B cell (primary cell): ENCODE measurements at places on chromosomes 12 and 14. TPM values are rescaled to one million over a fixed set of nuclear protein-coding genes. Genes with fewer than 3 reads are reported as not detected.

The ANO6 gene
- 18.7 and 19.5 TPM in 2 replicates for total RNA-seq

- no peak overlapping the region for H3K4me3 ChIP-seq
- no peak for DNase-seq
- no peaks in the 10 kb centered on the region for H3K27me3 ChIP-seq
- no peaks in the 10 kb centered on the region for H3K36me3 ChIP-seq
- H3K4me1 ChIP-seq: no peaks in the 10 kb centered on the region
- no peak overlapping the region for H3K27ac ChIP-seq
These were observed 553.1 kb downstream of the DIO2 start for GRCh38 chr14:79658221-79658620.

DNA sequence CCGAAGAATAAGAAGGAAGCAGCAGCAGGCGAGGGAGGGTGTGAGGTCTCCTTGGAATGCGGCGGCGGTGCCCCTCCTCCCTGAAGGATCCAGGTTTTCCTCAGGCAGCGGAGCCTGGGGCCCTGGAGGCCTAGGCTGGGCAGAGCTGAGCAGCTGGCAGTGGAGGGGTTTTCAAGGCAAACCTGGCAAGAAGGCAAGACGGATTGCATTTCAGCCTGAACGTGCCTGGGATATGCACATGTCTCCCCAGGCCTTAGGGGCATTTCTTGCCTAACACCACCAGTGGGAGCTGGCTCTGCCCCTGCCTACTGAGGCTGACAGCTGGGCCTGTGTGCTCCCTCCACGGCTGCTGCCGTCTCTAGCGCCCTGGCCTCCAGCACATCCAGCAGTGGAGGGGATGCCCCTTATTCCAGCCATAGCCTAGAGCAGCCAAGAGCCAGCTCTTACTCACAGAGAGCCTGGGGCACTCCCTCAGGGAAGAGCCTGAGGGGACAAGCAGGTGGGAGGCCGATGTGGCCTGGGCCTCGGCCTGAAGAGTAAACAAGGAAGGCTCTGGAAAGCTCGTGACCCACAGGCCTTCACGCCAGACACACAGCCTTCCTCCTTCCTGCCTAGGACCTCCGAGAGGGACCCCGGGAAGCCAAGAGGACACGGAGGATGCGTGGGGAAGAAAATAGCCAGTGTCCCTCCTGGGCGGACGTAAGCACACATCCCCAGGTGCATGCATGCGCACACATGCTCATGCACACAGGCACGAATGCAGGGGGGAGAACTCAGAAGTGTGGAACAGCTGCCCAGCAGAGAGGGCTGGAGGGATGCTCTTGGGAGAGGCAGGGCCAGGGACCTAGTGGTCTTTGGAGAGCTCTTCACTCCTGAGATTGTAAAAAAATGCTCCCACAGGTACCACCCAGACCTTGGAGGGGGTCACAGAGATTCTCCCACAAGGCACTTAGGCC lies 23.0 kb upstream of the EIF2B2 start:
- H3K27ac ChIP-seq: no peak overlapping the region
- DNase-seq: no peak

The ERP27 gene
- total RNA-seq: 9.0 and 12.4 TPM in 2 replicates

The LRIG3 gene
- total RNA-seq: not detected in 2 replicates

GRCh38 chr14:80388980-80389711 lies 177.8 kb upstream of the DIO2 start:
- no peak overlapping the region for H3K4me3 ChIP-seq
- no peaks in the 10 kb centered on the region for H3K36me3 ChIP-seq
- no peak for DNase-seq
- H3K27me3 ChIP-seq: no peaks in the 10 kb centered on the region

The NPFF gene
- total RNA-seq: not detected in 2 replicates

DNA sequence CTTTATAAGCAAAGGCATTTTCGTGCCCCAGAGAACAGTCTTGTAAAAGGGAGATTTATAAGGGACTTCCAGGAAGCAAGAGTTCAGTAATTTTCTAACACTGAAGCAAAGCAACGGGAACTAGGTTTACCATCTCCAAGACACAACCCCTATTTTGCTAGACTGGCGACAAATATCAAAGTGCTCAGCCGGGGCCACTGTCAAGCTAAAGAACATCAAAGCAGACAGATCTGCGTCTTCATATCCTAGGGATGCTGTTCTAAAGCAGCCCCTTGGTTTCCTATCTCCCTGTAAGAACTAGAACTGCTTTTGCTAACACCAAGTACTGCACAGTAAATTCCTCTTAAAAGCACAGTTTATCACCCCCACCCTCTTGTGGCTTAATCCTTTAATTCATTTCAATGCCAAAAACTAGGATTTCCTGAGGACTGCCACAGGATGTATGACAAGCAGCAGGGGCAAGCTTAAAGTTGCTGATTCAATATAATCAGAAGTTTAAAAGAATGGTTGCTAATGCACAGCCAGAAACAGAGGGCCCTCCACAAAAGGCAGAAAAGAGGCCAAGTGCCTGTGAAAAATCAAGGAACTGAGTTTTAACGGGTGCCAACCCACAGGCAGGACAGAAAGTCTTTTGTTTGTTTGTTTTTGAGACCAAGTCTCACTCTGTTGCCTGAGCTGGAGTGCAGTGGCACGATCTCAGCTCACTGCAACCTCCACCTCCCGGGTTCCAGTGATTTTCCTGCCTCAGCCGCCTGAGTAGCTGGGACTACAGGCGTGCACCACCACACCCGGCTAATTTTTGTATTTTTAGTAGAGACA lies 44.0 kb upstream of the ISM2 start:
- no peaks in the 10 kb centered on the region for H3K27me3 ChIP-seq
- peak overlapping the region; percentile 81 for H3K27ac ChIP-seq
- peaks cover 29% of the 10 kb centered on the region for H3K4me1 ChIP-seq

DNA sequence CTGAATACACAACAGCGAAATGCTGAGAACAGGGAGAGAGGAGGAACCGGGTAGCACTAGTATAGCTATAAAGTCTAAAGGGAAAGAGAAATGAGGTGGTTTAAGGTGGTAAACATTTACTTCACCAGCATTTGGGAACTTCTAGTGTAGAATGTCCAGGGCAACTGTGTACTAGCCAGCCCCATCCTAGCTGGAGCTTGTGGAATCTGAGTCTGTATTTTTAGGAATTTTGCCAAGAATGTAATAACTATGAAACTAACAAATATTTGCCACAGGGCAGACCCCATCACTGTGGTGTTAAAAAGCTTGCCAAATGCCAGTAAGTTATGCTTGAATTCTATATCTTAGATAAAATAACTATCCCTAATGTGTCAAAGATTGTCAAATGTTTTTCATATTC lies 398.9 kb upstream of the MIS18BP1 start:
- H3K27me3 ChIP-seq: no peaks in the 10 kb centered on the region
- no peak overlapping the region for H3K4me3 ChIP-seq
- no peaks in the 10 kb centered on the region for H3K36me3 ChIP-seq
- no peak for DNase-seq
- H3K27ac ChIP-seq: no peak overlapping the region
- H3K4me1 ChIP-seq: no peaks in the 10 kb centered on the region

- no peaks in the 10 kb centered on the region for H3K36me3 ChIP-seq
- DNase-seq: no peak
- no peak overlapping the region for H3K27ac ChIP-seq
These were observed 154.5 kb downstream of the ZFP36L1 start for GRCh38 chr14:68638141-68638999.

DNA sequence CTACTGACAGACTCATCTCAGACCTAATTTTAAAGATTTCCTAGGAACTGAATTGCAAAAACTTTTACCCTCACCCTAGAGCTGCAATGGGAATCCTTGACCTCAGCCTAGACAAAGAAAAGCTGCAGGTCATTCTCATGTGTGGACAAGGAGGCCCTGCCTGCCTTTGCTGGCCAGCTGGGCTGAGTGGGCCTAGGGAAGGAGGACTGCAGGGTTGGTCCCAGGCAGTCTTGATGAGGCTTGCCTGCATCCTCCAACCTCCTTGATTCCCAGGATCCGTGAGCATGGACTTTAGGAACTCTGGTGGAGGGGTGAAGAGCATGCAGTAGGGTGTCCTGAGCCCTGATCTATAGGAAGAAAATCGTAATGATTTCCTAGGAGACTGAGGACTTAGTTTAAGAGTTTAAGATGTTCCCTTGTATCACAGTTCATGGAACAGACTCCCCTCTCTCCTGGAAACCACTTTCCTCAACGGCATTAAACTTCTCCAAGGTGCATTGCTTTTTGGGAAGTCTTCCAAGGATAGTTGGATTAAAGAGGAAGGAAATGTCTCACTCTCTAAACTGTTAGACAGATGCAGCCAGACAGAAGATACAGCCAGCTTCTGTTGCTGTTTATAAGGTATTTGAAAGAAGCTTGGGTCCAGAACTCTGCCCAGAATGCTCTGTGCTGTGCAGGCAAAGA lies 55.4 kb upstream of the DDX11 start:
- H3K27me3 ChIP-seq: no peaks in the 10 kb centered on the region
- no peaks in the 10 kb centered on the region for H3K4me1 ChIP-seq
- no peak overlapping the region for H3K4me3 ChIP-seq
- DNase-seq: no peak

- H3K4me3 ChIP-seq: no peak overlapping the region
- DNase-seq: no peak
- no peak overlapping the region for H3K27ac ChIP-seq
- H3K27me3 ChIP-seq: no peaks in the 10 kb centered on the region
These were observed 160.1 kb downstream of the NUAK1 start for GRCh38 chr12:105978686-105979085.

- no peaks in the 10 kb centered on the region for H3K36me3 ChIP-seq
- no peak overlapping the region for H3K27ac ChIP-seq
- no peak overlapping the region for H3K4me3 ChIP-seq
- DNase-seq: no peak
- peaks cover 10% of the 10 kb centered on the region for H3K4me1 ChIP-seq
- H3K27me3 ChIP-seq: no peaks in the 10 kb centered on the region
These were observed 25.8 kb downstream of the LIMA1 start for GRCh38 chr12:50257236-50258166.
